Activated CD4-positive, alpha-beta T cell treated with anti-CD3 and anti-CD28 coated beads for 36 hours (primary cell): ENCODE measurements at places on chromosomes 7 and 10. TPM values are rescaled to one million over a fixed set of nuclear protein-coding genes. Genes with fewer than 3 reads are reported as not detected.

DNA sequence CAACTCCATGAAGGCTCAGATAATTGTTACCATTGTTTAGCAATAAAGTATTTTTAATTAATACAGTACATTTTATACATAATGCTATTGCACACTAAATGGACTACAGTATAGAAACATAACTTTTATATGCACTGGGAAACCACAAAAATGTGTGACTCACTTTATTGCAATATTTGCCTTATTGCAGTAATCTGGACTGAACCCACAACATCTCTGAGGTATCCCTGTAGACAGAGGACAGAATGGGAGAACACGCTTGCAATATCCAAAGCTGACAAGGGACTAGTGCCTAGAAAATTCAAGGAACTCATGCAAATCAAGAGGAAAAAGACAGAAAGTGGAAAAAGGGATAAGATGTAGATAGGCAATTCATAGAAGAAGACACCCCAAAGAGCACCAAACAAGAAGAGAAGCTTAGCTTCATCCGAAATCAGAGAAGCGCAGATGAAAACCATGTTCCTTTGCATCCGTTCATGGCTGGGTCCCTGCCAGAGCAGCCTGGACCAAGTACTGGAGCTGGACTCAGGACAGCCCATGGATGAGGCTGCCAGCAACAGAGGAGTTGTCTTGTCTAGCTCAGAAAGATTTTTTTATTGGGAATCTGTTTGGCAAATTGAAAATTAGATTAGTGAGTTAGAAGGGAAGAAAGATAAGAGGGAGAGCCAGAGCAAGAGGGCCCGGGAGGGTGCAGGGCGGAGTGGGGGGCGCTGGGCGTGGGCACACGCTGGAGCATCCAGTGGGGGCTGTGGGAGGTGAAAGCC, 16.0 kb upstream of the GALNTL5 start:
- DNase-seq, result no peak

C7orf57 gene
- 0.46 TPM for total RNA-seq

DNA sequence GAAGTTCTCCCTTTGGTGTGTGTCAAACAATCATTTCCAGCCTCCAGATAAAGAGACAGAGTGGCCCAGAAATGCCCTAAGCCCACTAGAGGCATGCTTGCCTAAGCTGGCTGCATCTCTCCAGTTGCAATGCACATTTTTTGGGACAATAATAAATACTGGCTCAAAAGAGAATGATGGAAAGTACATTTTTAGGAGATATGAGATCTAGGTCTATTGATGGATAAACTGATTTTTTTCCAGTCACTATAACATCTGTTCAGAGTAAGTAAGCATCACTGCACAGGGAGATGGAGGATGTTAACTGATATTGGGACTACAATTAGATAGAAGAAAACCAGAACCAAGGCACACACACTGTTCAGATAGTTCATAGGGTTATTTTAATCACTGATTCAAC, 553.0 kb downstream of the GRM8 start:
- no peak for DNase-seq

FAM20C gene
- 0.21 TPM for total RNA-seq

EPO gene
- not detected for total RNA-seq

KCNMA1 gene
- not detected for total RNA-seq

GRCh38 chr7:124033095-124033806, 384 bp upstream of the TMEM229A start:
- DNase-seq, result peak; percentile 5
